ENCODE measurements at places on chromosomes 7 and 10.

DNA sequence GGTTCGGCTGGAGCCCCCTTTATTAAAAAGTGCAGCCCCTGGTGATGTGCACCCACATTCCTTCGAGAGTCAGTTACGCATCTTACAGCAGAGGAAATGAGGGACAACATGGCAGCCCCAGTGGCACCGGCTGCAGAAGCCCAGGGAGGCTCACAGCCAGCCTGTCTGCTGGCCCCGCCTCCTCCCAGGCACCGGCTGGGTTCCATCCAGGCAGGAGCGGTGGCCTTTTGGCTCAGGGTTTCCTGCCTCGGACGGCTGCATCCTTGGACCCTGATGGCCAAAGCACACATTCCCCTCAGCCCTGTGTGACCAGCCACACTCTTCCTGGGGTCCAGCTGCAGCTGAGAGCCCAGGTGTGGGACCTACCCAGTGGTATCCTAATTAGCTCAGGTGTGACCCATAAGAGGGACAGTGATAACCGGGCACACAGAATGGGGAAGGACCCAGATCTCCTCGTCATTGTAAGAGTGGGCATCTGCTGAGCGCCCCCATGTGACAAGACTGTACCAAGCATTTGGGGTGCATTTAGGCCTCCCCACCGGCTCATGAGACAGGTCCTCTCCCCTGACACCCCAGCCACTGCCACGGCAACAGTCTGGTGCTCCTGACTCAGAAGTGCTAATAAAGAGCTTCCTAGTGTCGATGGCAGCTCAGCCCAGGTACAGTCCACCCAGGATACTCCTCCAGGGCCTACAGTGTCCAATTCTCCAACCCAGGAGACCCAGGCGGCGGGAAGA is 63.3 kb upstream of the CHST15 start:
- no peak for DNase-seq

GRCh38 chr10:14466257-14466656 is 135.5 kb upstream of the FRMD4A start:
- no peak for DNase-seq

DNA sequence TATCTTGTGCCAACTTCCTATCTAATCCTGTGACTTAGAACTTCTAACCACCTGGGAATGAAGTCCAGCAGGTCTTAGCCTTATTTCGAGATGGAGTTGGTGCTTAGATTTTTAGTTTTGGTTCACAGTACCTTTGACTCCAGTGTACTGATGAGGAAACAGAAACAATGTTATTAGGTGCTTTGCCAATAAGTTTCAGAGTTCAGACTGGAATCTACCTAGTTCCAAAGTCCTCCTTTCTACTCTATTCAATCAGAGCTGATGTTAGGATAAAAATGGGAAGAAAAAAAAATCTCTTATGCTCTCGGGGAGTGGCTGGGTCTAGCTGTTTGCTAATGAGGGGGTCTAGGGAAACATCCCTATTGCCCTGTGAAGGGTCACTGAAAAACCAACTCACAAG is 606.3 kb upstream of the C7orf33 start:
- no peak for DNase-seq

GRCh38 chr7:76261931-76262330 is 40.5 kb upstream of the HSPB1 start:
- no peak for DNase-seq

GRCh38 chr7:155495440-155496248 is 37.7 kb downstream of the EN2 start:
- DNase-seq = no peak

- DNase-seq = no peak
These were observed 728.7 kb upstream of the GHITM start for GRCh38 chr10:83410570-83410969.

DNA sequence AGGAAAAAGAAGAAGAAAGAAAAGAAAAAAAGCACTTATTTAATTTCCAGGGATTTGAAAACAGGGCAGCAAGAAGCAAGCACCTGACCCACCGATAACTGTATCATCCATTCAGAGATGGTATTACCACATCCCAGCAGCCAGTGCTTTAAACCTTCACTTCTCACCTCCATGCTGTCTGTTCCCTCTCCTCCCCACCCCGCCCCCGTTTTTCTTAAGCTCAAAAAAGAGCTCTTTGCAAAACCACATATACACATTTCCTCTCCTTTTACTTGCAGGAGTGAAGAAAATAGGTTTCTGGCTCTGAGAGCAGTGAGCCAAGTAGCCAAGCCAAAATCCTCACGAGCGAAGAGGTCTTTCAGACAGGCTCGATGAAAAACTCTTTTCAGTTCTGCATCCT is 2.2 kb downstream of the STOX1 start:
- DNase-seq = no peak

DNA sequence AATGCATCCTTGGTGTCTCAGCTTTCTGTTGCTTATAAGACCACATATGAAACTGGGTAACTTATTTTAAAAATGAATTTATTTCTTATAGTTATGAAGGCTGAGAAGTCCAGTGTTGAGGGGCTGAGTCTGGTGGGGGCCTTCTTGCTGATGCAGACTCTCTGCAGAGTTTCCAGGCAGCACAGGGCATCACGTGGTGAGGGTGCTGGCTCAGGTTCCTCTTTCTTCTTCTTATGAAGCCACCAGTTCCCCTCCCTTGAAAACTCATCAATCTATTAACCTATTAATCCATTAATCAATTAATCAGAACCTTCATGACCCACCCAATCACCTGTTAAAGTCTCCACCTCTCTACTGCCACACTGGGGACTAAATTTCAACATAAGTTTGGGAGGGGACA is 595.6 kb upstream of the NRP1 start:
- DNase-seq = no peak

DNA sequence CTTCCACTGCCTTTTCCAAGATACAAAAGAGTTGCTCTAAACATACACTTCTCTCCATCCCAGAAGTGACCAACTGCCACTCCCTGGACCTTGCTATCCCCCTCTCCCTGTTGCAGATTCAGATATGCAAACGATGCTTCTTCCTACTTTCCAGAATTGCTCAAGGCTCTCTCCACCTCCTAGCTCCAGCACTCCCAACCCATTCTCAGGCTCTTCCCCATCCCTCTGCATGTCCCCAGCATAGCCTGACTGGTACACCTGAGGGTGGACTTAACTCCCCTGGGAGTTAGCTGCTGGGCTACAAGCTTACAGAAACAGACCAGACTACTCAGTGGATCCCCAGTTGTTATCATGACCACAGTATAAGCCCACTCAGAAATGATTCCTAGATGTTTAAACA is 27.6 kb downstream of the MKRN1 start:
- no peak for DNase-seq

DNA sequence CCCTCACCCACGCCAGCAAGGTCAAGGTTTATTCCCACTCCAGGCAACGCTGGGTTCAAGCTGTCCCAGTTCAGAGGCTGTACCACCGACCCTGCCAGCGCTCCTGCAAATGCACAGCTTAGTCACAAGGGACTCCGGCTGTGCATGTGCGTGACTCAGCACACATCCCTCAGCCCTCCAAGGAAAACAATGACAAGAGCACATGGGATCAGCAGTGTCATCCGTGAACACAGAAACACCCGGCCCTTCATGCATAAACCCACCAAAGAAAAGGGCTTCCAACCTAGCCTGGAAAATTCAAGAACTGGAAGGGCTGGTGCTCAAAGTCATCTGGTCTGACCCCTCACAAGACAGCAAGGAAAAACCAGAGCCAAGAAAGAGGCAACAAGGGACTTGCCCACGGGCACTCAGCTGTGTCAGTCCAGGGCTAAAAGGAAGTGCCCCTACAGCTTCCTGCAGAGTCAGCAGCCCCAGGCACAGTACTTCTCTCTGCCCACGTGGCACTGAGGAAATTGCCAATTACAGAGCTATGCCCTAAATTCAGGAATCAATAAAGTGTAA is 106.1 kb downstream of the KCNMA1 start:
- DNase-seq = peak; percentile 29

- no peak for DNase-seq
These were observed 25.0 kb downstream of the ZNF487 start for GRCh38 chr10:43461950-43462349.
